GM06990 (cell line): ENCODE measurements at places on chromosomes 4 and X.
A peak's percentile ranks its signal among the peaks of the same experiment; 100 is the strongest.

- no peak for DNase-seq
Measured at GRCh38 chr4:74670583-74670982, 123.7 kb downstream of the BTC start.

- DNase-seq = no peak
Measured at GRCh38 chr4:77226939-77227705, 70.1 kb downstream of the CCNG2 start.

DNA sequence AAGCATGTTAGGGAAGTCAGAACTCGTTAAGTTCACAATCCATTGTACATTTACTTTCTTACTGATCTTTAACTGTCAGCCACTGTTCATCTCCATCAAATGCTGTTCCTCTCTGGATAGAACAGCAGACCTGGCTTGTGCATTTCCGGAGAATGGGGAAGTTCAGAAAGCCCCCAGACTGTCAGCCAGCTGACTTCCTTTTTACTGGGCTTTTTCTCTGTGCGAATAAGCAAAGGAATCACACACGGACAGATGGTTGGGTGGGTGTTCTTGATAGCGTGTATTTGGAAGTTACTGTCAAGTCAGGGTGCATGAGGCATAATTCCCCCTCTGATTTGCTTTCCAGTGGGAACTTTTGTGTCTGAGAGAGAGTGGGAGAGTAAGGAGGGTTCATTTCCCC lies 56.8 kb downstream of the TSPAN7 start:
- no peak for DNase-seq

- DNase-seq = no peak
Measured at GRCh38 chr4:108301545-108302251, 133.0 kb upstream of the LEF1 start.

GRCh38 chr4:108890484-108890881 lies 127.6 kb upstream of the ETNPPL start:
- no peak for DNase-seq

GRCh38 chr4:67634741-67635140 lies 66.2 kb downstream of the UBA6 start:
- DNase-seq = no peak

GRCh38 chrX:133265331-133265730 lies 47.2 kb upstream of the TFDP3 start:
- no peak for DNase-seq

- DNase-seq = peak; percentile 57
Measured at GRCh38 chr4:70681704-70682103, 6.6 kb upstream of the UTP3 start.

- DNase-seq = no peak
Measured at GRCh38 chr4:17063888-17064287, 165.4 kb upstream of the LDB2 start.

DNA sequence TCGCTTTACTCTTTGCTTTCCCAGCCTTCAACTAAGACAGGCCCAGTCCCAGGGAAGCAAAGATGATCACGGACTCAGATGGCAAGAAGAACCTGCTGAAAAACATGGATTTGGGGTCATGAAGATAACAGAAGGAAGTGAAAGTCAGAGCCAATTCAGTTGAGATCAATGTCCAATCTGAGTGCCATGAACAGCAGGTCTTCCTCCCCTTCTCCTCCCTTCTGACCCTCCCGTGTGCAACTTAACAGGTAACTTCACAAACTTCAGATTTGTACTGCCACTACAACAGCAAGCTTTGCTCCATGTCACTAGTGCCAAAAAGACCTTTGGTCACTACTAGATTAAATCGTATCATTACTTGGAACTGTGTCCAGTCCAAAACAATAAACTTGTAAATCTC lies 15.5 kb upstream of the SGMS2 start:
- DNase-seq = no peak

DNA sequence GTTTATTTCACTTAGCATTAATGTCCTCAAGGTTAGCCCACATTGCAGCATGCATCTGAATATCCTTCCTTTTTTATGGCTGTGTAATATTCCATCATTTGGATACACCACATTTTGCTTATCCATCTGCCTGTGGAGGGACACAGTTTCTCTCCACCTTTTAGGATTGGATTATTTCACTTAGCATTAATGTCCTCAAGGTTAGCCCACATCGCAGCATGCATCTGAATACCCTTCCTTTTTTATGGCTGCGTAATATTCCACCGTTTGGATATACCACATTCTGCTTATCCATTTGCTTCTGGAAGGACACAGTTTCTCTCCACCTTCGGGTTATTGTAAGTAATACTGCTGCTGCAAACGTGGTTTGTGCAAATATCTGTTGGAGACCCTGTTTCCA lies 110.0 kb downstream of the DHRSX start:
- DNase-seq = no peak

- no peak for DNase-seq
Measured at GRCh38 chr4:32396507-32397070, 1676.4 kb downstream of the PCDH7 start.

DNA sequence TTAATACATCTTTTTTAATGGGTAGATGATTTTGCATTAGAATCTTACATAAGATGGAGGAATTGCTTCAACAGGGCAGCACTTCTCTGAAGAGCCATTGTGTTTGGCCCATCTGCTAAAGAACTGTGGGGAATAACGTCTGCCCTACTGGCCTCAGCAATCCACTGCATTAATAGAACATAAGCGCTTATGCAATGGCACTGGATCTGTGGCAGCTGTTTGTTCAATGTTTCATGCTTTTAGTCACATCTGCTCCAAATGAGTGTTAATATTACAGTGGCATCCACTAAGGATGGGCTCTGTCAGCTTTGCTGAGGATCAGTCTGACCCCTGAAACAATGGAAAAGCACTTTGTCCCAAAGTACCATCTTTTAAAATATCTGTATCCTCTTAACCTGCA lies 279.0 kb upstream of the GK2 start:
- no peak for DNase-seq

DNA sequence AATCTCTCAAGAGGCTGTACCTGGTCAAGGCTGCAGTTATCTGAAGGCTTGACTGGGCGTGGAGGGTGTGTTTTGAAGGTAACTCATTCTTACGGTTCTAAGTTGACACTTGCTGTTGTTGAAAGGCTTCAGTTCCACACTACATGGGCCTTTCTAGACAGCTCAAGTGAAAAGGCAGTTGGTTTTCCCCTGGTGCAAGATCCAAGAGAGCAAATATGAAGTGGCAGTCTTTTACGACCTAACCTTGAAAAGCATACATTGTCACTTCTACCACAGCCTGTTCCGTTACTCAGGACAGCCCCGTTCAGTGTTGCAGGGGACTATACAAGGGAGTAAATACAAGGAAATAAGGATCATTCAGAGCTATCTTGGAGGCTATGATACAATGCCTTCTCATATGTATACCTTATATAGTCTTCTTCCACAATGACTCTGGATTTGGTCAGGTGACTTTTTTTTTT lies 46.2 kb downstream of the PDS5A start:
- no peak for DNase-seq

DNA sequence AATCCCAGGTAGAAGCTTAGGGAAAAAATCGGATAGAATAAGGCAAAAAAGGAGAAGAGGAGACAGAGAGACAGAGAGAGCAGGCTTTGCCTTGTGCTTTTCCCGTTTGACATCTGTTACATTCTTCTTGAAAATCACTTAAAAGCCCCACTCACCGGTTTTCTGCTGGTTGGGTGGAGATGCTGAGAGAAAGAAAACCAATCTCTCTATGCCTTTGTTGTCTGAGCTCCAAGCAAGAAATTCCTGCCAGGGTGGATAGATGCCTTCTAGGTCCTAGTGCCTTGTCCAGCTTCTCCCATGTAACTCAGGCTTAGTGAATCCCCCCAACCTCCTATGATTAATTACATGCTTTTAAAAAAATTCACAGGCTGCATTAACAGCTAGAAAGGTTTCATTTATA lies at the start of gene DCX:
Gene DCX (minus strand): TSS at position 210 of the 400 bp plus-strand sequence. CDS start 1,794 bp downstream, outside the sequence.
- DNase-seq = no peak

GRCh38 chr4:165723051-165723795 lies 149.8 kb upstream of the TLL1 start:
- DNase-seq = no peak

DNA sequence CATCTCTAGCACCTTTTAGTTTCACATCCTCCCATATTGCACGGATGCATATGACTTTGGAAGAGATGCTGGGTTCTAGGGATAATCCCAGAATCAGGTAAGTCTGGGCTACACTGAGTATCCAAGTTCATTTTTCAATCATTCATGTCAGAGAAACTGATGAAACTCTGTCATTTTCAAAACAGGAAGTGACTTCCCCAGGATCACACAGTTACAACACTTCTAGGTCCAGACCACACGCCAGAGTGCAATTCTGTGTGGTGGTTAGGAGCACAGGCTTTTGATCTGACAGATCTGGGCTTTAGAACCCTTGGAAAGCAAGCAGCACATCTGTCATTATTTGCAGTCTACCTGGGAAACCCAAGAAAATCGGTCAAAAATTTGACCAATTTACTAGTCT lies 52.1 kb upstream of the CDKN2AIP start:
- DNase-seq = no peak

DNA sequence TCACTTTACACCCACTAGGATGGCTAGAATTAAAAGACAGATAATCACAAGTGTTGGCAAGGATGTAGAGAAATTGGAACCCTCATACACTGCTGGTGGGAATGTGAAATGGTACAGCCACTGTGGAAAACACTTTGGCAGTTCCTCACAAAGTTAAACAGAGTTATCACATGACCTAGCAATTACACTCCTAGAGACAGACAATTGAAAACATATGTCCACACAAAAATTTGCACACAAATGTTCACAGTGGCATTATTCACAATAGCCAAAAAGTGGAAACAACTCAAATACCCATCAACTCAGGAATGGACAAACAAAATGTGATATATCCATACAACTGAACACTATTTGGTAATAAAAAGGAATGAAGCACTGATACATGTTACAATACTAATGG lies 5.7 kb downstream of the ZNF280C start:
- no peak for DNase-seq

DNA sequence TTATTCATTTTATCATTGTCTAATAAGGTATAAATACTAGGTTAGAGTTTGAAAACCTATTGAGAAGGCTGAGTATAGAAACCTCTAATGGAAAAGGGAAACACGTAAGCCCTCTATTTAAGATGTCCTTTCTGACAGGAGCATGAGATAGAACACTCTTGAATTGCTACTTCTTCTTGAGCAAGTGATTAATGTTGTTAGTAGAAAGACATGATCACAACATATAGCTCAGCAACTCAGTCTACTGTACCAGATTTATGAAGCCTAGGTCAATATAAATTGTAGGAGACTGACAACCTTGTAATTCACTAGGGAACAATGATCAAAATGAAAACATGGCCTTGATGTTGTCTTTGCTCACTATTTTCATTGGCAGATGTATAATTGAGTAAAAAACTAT lies 189.7 kb downstream of the ANTXR2 start:
- no peak for DNase-seq

DNA sequence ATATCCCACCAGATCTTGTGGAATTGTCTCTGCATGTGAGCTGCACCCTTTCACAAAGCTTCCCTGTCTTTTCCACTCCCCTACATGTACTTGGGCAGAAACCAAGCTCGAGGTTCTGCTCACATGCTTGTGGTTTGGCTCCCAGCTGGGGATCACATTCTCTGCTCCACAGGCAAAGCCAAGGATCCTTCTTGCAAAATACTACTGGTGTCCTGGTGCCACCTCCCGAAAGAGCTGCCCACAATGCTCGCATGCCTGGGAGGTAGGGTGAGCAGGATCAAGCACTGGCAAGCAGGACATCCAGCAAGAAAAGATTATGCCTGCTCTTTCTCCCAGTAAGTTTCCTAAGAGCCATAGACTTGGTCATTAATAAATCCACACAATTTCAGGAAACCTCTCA lies 45.1 kb upstream of the PPARGC1A start:
- DNase-seq = no peak

GRCh38 chrX:40445691-40446090 lies 135.1 kb upstream of the ATP6AP2 start:
- DNase-seq = no peak

DNA sequence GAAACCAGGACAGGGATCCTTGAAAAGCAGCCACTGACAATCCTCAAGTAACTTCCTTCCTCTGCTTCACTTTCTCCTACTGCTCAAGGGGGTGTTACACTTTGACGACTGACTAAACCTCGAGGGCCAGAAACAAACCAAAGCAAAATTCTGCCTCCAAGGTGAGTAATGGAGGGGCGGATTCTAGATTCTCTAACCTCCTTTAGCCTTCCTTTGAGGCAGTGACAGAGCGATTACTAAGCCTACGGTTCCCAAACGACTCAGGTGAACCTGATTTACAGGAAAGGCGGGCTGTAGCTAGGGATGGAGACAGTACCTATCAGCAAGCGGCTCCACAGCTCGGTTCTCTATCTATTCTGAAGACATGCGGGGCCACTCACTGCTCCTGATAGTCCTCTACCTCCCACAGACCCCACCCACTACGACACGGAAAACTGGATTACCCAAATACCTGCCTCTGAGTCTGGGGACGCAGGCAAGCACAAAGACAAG lies 487 bp downstream of the TBCK start:
- no peak for DNase-seq

DNA sequence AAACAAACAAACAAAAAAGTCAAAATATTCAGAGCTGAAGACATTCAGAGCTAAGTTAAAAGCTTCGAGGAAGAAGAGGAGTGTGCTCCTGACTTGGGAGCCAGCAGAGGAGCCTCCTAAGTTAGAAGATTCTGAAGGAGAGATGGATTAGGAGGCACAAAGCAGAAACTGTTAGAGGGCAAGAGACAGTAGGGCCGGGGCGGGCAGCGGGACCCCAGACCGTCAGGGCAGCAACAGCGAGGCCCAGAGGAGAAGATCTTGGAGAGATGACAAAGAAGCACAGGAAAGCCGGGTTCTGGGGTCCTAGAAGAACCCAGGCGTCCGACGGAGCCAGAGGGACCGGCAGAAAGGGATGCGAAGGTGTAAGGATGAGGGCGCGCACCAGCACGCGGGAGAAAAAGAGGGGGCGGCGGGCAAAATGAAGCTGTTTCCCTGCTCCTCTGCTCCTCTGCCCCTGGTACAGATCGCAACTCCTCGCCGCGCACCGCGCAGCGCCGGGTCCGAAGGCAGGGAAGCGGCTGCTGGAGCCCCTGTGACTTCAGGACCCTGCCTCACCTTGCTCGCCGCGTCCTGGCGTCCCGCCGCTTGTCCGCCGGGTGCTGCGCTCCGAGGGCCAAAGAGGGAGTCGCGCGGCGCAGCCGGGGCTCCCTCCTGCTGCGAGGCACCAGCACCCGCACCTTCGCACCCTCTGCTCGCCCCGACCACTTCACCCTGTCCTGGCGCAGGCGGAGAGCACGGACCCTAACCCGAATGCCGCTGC lies 477 bp downstream of the KLHL13 start:
- no peak for DNase-seq

- DNase-seq = no peak
Measured at GRCh38 chr4:153148791-153149190, 55.5 kb upstream of the TRIM2 start.

- no peak for DNase-seq
Measured at GRCh38 chr4:48431401-48431800, 51.7 kb upstream of the SLC10A4 start.
